ENCODE measurements at places on chromosomes 11 and 22. TPM values are rescaled to one million over a fixed set of nuclear protein-coding genes. Genes with fewer than 3 reads are reported as not detected.

DNA sequence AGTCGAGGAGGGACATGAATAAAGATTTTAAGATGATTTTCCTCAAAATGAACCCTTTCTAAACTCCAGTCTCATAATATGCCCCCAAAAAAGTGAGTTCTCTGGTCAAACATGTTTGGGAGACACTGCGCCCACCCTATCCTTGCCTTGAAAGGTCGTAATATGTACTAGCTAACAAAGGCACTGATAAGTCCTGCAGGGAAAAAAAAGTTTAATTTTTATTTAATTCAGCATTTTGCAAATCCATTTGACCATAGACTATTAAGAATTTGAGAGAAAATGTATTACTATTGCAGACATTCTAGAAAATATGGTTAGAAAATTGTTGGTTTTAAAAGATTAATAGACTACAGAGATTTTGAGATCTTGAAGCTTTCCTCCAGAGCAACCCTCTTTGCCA is 120.6 kb upstream of the ASPHD2 start:
- no peak for DNase-seq

Gene FXYD6
- 14.8 TPM for polyA plus RNA-seq

DNA sequence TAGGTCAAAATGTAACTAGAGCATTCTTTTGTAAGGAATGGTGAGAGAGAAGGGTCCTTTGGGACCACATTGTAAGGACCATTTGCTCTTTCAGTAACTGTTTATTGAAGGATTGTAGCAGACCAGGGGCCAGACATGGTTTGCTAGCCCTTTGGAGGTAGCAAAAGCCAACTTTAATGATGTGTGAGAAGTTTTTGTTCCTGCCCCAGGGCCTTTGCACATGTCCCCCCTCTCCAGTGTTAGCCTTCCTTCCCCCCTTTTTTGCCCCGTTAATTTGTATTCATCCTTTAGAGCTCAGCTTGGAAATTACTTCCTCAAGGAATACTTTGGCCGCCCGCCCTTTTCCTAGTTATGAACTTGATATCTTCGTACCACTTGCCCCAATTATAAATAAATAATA is 9.0 kb downstream of the LIMK2 start:
- DNase-seq = no peak

Gene UBE2L3
- 51.4 TPM for polyA plus RNA-seq

Gene APOA1
- polyA plus RNA-seq = 0.44 TPM

- DNase-seq = no peak
Observed at GRCh38 chr11:7890417-7891172, 40.5 kb downstream of the OR10A6 start.

Gene MYO7A
- 0.62 TPM for polyA plus RNA-seq

- no peak for DNase-seq
Observed at GRCh38 chr11:126719740-126720139, 280.8 kb downstream of the KIRREL3 start.

DNA sequence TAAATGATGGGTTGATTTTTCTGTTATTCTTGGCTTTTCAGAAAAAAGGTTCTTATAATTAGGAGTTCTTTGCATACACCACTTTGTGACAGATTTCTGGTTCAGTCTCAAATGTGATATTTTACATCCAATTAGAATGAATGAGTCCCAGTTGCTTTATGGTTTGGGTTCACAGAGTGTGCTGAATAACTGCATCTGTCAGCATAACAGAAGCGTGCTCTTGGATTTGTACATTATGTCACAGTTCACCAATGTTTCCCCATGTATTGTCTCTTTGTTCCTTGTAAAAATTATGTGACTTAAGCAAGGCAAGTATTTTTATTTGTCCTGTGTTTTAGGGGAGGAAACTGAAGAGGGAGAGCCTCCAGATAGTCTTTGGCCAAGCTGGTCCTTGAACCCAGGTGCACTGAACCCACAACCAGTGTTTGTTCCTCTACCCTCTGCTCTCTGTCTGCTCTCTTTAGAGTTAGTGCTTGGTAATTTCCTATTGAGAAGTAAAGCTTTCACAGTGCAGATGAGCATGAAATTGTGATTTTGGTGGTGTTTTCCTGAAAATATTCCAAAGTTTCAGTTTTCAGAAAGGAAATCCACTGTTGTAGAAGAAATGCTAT is 107.5 kb downstream of the TBC1D22A start:
- DNase-seq = no peak

Gene PANX3
- polyA plus RNA-seq = not detected

DNA sequence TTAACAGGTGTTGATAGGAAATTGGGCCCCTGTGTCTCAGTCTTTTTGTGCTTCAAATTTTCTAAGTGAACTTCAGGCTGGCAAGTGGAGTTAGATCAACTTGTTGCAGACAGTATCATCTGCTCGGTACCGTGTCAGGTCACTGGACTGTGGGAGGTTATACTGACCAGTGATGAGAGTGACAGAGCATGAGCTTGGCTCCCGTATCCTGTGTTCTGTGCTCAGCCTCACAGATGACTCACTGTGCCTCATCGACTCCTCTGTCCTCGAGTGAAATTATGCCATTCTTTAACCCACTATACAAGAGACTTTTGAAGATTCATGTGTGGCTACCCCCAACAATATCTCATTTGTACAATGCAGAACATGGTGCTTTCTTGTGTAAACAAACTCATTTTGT is 7.9 kb downstream of the GRAP2 start:
- DNase-seq = no peak

GRCh38 chr11:405323-405953 is 9.4 kb downstream of the SIGIRR start:
- DNase-seq = peak; percentile 82

DNA sequence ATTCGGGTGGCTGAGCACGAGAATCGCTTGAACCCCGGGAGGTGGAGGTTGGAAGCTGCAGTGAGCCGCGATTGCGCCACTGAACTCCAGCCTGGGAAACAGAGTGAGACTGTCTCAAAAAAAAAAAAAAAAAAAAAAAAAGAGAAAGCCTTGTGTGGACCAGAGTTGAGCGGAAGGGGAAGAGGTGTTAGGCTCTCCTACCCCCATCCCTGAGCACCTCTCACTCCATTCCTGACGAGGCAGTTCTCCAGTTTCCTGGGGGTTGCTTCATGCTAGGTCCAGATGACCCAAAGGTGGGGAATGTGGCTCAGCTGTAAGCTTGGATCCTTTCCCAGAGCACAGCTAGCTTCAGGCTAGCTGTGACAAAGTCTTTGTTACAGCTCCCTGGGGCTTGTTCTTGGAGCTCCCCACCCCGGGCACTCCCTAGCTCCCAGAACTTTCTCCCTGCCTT is 8.8 kb upstream of the DNAL4 start:
- DNase-seq = peak; percentile 79
